ENCODE measurements at places on chromosomes 3 and 15. TPM values are rescaled to one million over a fixed set of nuclear protein-coding genes. Genes with fewer than 3 reads are reported as not detected.

The CNBP gene
- 254 TPM for total RNA-seq

The TERC gene
- total RNA-seq = 69.1 TPM

The CFAP100 gene
- total RNA-seq = not detected

The RPUSD2 gene
- total RNA-seq = 5.8 TPM

The ZNF619 gene
- total RNA-seq = 5.6 TPM

The PIGZ gene
- total RNA-seq = 1.8 TPM

The LSAMP gene
- 7.9 TPM for total RNA-seq

The NR2E3 gene
- total RNA-seq = 0.79 TPM

The PRR23B gene
- not detected for total RNA-seq

- no peak for DNase-seq
Observed at GRCh38 chr3:44330444-44330843, 8.1 kb upstream of the TCAIM start.

DNA sequence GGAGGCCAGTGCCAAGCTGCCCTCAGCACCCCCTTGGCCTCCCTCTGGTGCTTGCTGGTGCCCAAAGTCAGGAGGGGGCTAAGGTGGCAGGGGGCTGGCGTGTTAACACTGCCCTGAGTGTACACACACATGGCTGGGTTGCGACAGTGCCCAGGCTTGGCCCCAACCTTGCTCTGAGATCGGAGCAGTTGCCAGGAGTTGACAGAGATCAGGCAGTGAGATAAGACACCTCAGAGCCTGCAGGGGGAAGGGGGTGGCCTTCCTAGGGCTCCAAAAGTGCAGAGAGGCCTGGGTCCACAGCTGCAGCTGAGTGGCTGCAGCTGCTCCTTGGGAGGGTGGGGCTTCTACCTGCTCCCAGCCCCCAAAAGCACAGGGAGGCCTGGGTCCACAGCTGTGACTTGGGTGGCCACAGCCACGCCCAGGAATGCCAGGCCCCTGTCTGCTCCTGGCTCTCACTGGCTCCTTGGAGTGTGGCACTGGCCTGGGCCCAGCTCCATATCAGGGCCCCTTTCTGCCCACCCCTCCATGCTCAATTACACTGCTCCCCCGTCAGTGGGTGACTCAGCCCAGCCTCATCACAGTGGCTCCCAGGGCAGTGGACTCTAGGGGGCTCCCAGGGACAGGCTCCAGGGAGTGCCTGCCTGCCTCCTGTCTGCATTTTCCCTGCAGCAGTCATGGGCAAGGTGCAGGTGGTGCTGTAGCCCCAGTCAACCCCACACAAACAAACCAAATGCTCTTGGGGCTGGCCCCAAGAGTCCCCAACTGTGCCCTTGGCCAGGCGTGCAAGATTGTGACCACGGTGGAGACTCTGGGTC is 56.4 kb upstream of the C15orf39 start:
- DNase-seq = no peak

GRCh38 chr3:25575001-25575400 is 89.7 kb downstream of the TOP2B start:
- DNase-seq = no peak

DNA sequence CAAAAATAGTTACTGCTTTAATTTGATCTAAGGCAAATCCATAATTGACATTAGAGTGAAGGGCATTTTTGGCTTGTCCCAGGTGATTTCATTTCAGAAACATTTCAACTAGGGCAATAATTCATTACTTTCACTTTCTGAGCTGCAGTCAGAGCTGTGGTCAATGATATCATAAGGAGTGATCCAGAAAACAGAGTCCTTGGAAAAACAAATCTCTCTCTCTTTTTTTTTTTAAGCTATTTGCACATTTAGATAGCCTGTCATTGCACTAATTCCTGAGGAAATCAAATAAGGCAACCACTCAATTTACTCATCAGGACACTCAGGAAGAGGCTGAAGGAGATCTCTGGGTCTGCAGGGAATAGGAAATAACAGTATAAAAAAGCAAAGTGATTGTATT is 269.5 kb upstream of the LRRC3B start:
- no peak for DNase-seq

DNA sequence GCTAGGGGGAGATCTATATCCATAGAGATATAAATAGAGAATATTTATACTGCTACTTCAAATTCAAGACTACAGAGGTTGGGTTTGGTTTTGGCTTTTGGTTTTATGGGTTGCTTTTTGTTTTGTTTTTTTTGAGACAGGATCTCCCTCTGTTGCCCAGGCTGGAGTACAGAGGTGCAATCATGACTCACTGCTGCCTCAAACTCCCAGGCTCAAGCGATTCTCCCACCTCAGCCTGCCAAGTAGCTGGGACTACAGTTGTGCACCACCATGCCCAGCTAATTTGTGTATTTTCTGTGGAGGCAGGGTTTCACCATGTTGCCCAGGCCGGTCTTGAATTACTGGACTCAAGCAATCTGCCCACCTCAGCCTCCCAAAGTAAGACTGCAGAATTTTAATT is 3.9 kb upstream of the UBL7 start:
- DNase-seq = no peak

- DNase-seq = no peak
Observed at GRCh38 chr15:89098281-89098680, 10.0 kb downstream of the ABHD2 start.

GRCh38 chr3:121493431-121493830 is 52.4 kb downstream of the POLQ start:
- no peak for DNase-seq

GRCh38 chr3:62542185-62542584 is 168.8 kb upstream of the FEZF2 start:
- no peak for DNase-seq

DNA sequence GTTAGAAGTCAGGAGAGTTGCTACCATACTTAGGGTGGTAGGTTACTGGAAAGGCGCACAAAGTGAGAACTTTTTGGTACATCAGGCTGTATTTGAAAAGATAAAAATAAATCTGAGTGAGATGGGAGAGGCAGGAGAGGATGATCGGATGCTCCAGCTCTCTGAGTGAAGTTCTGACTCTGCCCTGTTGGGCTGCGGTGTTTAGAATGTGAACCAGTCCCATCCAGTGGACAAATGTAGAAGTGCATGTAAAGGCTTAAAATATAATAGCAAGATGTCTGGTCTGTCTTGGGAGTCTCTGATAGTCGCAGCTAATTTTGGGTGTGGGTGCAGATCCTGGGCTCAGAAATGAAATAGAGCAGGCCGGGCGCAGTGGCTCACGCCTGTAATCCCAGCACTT is 30.4 kb downstream of the ACKR2 start:
- DNase-seq = peak; percentile 74

- DNase-seq = no peak
Observed at GRCh38 chr15:41653760-41654159, 6.4 kb upstream of the MGA start.

- DNase-seq = peak; percentile 57
Observed at GRCh38 chr15:40762919-40763800, 708 bp upstream of the GCHFR start.

GRCh38 chr3:111975131-111975530 is 3.7 kb upstream of the ABHD10 start:
- no peak for DNase-seq

DNA sequence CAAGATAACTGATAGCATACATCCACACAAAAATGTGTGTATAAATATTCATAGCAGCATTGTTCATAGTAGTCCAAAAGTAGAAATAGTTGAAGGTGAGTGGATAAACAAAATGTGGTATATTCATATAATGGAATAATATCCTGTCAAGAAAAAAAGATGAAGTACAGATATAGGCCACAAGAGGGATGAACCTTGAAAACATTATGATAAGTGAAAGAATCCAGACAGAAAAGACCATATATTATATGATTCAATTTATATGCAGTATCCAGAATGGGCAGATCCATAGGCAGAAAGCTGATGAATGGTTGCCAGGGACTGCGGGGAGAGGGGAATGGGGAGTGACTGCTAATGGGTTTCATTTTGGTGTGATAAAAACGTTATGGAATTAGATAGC is 54.3 kb upstream of the TNIK start:
- no peak for DNase-seq

DNA sequence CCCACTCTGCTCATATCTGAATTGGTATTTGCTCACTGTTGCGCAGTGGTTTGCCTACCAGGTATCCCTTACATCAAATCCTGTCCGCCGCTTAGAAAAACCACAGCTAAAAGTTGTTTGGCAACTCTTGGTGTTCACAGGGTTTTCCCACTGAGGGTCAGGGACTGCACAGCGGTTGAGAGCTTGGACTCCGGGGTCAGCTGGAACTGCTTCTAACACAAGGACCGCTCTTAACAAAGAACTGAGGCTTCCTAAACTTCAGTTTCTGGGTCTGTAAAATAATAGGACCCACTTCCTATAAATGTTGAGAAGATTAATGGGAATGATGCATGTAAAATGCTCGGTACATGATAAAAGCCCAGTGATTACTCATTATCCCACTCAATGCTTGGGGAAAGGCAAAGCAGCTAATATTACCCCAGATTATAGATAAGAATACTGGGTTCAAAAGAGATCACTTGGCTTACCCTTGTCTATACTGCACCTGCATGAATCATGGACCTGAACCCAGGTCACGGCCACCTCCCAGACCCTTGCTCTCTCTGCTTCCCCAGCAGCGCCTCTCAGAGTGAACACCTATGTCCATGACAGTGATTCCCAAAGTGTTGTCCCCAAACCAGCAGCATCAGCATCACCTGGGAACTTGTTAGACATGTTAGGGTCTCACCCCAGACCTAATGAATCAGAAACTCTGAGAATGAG is 36.1 kb downstream of the LIPC start:
- no peak for DNase-seq

GRCh38 chr3:44721231-44722102 is 8.0 kb upstream of the ZNF501 start:
- no peak for DNase-seq

- no peak for DNase-seq
Observed at GRCh38 chr15:62928242-62928999, 114.1 kb upstream of the TPM1 start.

DNA sequence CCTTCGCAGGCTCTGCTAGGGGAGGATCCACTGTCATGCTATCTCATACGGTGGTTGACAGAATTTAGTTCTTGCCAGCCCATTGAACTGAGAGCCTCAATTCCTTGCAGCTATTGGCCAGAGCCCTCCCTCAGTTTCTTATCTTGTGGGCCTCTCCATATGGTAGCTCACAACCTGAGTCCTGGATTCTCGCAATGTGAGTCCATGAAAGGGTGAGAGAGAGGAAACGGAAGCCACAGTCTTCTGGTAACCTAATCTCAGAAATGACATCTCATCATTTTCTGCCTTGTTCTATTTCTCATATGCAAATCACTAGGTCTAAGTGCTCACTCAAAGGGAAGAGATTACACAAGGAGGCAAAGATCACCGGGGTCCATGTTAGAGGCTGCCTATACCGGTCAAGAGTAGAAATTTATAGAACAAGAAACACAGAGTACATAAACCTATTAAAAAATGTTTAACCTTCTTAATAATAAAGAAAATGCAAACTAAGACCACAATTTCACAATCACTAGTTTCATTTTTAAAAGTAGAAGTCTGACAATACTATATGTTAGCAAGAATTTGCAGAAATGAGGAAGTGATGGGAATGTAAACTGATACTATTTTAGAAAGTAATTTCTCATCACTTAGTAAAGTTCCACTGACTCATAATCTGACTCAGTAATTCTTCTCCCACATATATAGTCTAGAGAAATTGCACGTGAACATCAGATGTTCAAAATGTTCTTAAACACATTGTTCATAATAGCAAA is 378.4 kb upstream of the AGTR1 start:
- DNase-seq = no peak

- no peak for DNase-seq
Observed at GRCh38 chr15:85430406-85431204, 50.2 kb downstream of the AKAP13 start.

GRCh38 chr3:47007482-47008233 is 28.2 kb downstream of the NBEAL2 start:
- no peak for DNase-seq

GRCh38 chr15:64653757-64654156 is 121.6 kb downstream of the RBPMS2 start:
- DNase-seq = no peak

GRCh38 chr3:39809181-39809994 is at the start of gene MYRIP:
Gene MYRIP, plus strand, starts transcription at chr3:39809609. Its CDS starts 91,208 bp downstream, at chr3:39900817.
- DNase-seq = no peak

GRCh38 chr3:178419071-178419470 is 117.2 kb upstream of the KCNMB2 start:
- no peak for DNase-seq

DNA sequence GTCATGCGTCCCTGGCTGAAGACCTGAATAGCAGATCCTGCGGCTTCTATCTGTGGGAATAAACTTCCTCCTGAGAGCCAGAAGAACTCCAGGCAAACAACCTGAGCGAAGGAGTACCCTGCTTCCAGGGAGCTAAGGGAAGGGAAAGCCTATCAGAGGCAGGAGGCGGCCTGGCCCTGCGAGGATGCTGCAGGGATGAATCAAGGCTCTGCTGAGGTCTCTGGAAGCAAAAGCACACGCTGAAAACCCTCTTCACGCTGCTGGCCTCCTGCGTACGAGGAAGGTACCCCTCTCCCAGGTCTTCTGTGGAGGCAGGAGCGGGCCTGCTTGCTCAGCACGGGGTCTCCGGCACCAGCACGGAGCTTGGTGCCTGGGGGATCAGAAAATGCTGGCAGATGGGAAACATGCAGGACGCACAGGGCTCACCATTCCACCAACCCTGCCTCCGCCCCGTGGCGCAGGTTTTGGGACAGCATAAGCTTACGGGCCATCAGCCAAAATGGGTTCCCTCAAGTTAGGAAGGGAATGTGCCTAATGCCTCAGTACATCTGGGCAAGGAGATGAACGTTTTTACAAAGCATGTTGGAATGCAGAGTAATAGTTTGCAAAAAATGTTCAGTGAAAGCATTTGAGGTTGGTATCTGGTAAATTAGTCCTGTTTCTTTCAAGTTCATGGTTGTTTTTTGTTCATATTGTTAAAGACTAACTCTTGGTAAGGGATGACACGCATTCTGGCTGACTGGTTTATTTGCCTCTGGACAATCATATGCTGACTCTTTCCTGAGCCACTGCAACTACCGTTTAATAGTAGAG is 72.3 kb downstream of the CHSY1 start:
- DNase-seq = no peak
